Left ventricle myocardium superior (tissue), 1 donor: ENCODE measurements at places on chromosomes 1 and 21. TPM values are rescaled to one million over a fixed set of nuclear protein-coding genes. Genes with fewer than 3 reads are reported as not detected.

DNA sequence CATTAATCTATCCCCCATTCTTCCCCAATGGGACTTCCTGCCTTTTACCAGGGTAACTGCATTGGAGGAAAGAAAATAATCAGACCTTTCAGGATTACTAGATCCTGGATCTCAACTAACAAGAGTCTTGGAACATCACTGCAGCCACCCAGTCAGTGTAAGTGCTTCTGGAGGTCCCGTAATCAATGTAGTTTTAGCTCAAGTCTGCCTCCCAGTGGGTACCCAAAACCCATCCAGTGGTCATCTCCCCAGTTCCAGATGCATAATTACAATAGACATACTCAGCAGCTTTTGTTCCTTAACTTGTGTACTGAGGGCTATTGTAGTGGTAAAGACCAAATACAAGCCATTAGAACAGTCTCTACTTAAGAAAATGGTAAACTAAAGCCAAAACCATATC lies 319.1 kb downstream of the GPATCH2 start:
- no peak for DNase-seq

- peak; percentile 89 for DNase-seq
Measured at GRCh38 chr1:107965110-107965991, at the start of gene VAV3. TSS of gene VAV3 (minus strand) at chr1:107965180. CDS start at chr1:107964869, 311 bp downstream.

DNA sequence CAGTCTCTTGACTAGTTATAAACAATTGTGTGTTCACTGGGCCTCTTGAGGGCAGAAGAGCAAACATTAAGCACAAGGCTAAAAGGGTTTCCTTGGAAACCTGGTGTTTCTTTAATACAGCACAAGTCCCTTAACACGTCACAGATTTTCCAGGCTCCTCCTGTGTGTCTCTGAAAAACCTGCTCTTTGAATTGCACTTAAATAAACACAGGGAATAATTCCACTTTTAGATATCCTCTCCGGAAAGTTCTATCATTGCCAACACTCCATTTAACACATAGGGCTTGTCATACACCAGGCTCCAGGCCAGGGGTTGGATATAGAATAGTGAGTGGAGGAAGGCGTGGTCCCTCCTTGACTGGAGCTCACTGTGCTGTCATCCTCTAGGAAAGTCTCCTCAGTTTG lies 442.6 kb downstream of the DSCAM start:
- no peak for DNase-seq

DNA sequence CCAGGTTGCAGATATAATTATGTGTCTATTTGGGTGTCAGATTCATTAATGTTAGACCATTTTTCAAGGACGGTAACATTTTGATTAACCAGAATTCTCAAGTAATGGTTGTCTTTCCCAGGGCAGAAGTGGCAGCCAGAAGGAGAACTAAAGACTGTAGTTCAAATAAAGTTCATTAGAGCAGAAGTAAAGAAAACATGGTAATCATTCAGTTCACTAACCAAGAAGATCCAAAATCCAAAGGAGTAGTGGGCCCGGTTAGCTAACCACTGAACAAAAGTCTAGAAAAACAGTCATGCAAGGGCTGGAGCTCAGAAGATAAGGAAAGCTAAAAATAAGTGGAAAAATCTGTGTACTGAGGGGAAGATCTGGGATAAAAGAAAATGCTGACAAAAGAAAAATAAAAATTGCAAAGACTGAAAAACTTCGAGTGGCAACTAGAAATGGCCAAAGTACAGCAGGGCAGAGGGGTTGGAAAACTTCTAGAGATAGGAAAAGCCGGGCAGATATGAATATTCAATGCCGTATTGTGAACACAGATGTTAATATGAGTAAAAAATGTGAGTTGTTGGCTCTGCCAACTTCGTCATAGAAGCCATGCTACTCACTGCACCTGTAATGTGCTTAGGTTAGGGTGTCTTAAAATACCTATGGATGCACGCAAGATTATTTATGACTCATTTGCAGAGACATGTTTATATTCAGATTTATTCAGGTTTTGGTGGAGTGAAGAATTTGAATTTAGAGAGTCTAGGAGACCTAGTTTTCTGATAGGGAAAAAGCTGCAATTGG lies 925.9 kb downstream of the LTN1 start:
- DNase-seq, result no peak

The CR2 gene
- not detected for total RNA-seq
